T-helper 17 cell (primary cell): ENCODE measurements at places on chromosomes 16 and 17.
A peak's percentile ranks its signal among the peaks of the same experiment; 100 is the strongest.

- peak; percentile 37 for DNase-seq
Observed at GRCh38 chr17:3827124-3827773, 18.8 kb downstream of the NCBP3 start.

GRCh38 chr17:76452127-76452659 is 759 bp downstream of the UBE2O start:
- no peak for DNase-seq

DNA sequence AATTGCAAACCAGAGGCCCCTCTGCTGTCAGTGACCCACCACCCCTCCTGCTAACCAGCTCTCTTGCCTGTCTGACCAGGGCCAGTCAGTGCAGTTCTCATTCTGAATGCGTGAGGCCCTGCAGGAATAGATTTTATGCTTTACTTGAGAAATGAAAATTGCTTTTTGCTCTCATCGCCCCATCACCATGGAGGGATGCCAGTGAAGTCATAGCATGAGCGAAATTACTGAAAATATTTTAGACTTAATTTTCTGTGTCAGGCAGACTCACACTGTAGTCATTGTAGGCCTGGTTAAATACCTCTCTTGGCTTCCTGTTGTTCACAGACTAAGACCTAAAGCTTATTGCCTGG is 490.5 kb upstream of the CDH5 start:
- DNase-seq, result no peak

- peak; percentile 44 for DNase-seq
Observed at GRCh38 chr17:30378241-30378824, 394 bp upstream of the CPD start.

DNA sequence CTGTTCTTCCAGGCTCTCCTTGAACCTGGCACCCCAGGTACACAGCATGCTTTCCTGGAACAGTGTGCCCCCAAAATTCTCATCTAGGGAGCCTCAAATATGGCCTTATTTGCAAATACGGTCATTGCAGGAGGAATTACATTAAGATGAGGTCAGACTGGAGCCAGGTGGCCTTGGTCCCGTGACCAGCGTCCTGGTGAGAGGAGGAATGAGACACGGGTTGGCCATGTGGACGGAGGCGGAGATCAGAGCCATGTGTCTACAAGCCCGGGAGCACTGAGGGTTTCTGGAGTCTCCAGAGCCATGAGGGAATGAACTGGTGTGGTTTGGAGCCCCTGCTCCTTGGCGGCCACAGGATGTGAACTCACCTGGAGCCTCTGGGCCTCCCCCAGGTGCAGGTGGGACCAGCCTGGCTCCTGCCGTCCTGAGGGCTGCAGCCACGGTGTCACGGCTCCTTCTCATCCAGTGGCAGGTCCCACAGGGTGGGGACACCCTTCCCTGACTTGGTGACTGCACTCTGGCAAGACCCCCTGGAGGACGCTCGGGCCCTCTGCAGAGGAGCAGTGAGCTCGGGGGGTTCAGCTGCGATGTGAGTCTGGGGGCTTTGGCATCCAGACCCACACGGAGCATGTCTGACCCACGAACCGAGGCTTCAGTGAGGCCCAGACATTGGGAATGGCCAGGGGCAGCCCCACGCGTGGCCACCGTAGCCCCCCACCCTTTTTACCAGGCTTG is 21.8 kb upstream of the GNG13 start:
- DNase-seq, result no peak

- DNase-seq, result no peak
Observed at GRCh38 chr17:32593003-32593402, 106.2 kb downstream of the CDK5R1 start.

- no peak for DNase-seq
Observed at GRCh38 chr16:84715424-84715823, 15.6 kb downstream of the USP10 start.

DNA sequence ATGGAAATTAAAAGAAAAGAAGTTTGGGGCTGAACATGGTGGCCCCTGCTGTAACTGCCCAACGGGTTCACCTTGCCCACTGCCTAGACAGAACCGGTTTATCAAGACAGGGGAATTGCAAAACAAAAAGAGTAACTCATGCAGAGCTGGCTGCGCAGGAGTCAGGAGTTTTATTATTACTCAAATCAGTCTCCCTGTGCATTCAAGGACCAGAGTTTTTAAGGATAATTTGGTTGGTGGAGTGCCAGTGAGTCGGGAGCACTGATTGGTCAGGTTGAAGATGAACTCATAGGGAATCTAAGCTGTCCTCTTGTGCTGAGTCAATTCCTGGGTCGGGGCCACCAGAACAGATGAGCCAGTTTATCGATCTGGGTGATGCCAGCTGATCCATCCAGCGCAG is 4.4 kb upstream of the SCPEP1 start:
- DNase-seq, result no peak

- no peak for DNase-seq
Observed at GRCh38 chr16:31464781-31465260, 5.5 kb downstream of the ARMC5 start.

DNA sequence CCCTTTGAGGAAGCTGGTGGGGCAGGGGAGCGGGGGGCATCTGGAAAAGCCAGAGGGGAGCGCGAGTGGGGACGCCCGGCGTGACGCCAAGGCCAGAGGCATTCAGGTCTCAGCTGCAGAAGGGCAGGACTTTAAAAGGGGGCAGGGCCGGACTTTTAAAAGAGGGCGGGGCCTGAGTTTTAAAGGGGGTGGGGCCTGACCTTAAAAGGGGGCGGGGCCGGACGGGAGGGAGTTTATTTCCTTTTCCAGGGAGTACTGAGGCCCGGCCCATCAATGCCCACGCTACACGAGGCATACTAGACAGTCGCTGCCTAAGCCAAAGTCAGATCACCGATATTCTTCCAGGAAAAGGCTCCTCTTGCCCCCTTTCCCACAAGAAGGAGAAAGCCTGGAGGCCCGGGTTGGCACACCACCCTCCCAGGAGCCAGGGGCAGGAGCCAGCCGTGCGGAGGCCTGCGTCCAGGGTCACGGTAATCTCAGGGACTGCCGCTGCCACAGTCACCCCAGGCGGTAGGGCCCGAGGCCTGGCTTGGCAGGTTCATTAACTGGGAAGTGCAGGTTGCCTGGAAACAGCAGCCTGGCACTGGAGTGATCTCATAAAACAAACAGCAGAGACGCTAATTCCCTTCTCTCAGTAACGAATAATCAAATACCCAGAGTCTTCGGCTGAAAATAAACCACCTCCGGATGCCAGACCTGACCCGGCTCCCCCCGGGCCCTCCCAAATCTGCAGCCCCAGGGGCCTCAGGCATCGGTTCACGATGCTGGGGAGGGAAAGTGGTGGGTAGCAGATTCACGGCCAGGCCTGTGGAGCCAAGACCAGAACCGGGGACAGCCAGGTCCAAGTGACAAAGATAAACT is 90.7 kb downstream of the TIMM22 start:
- DNase-seq, result no peak

DNA sequence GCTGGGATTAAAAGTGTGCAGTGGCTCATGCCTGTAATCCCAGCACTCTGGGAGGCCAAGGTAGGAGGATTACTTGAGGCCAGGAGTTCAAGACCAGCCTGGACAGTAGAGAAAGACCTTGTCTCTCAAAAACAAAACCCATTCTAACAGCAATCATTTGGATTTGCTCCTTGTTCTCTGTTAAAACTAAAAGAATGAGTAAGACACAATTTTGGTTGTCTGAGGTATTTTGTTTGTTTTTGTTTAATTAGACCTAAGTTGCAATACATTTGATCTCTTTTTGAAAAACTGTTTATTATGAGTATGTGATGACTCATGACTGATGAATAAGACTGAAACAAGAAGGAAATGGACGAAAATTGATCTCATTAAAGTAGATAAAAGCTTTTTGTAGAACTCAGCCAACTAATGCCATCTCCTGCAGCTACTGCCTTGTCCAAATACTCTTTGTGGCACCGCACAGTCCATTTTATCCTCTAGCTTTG is 29.0 kb downstream of the GLG1 start:
- DNase-seq, result no peak
